ENCODE measurements at places on chromosomes 6 and 20.

DNA sequence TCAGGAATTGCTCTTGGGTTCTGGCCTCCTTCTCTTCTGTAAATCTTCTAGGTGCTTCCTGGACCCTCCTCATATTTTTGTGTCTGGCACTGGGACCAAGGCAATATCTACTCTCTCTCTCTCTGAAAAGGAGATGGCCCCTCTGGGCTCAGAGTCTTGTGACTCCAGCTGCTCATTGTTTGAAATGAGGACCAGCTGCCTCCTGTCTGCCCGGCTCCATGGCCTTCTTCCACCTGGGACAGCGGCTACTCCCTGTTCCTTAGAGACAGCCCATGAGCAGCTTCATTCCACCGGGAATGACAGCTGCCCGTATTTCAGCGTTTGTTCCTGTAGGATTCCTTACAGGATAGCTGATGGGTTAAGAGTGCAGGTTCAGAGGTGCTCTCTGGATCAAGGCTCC lies 2.9 kb downstream of the TGM3 start:
- DNase-seq, result no peak

DNA sequence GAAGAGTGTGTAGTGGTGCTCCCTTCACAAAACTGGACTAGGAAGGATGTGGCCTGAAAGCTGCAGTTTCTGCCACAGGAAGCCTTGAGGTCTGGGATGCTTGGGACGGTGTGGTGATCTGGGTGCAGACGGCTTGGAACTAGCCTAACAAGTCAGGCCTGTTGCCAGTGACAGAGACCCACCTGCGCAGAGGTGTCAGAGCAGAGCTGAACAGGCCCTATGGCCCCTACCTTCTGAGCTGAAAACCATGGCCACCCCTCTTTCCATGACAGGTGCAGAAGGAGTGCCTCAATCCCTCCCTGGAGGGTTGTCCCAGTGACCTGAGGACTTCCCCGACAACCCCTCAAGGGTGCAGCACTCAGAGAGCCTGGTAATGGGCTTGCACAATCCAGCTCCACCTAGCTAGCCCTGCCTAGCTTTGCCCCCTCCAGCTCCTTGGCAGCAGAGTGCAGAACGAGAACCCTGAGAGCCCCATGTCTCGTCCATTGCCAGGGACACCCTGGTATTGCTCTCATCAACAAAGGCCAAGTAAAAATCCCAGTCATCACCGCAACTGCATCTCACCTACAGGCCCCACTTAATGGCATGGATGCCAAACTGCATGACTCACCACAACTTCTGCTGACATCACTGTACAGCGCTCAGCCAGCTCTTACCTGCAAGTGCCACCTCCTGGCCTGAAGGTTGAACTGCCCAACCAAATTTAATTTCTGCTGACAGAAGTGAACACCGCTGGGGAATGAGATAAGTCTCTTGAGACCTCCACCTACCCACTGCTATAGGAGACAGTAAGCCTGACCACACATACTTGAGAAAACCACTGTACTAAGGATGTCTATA lies 563.1 kb downstream of the TFAP2A start:
- no peak for DNase-seq

- no peak for DNase-seq
These were observed 185.2 kb upstream of the TAB2 start for GRCh38 chr6:149132336-149132735.

GRCh38 chr6:80435457-80435856 lies 329.0 kb downstream of the BCKDHB start:
- no peak for DNase-seq

GRCh38 chr20:60050193-60050947 lies 92.1 kb downstream of the CDH26 start:
- no peak for DNase-seq

GRCh38 chr6:82249381-82250253 lies 2.1 kb upstream of the IBTK start:
- no peak for DNase-seq

DNA sequence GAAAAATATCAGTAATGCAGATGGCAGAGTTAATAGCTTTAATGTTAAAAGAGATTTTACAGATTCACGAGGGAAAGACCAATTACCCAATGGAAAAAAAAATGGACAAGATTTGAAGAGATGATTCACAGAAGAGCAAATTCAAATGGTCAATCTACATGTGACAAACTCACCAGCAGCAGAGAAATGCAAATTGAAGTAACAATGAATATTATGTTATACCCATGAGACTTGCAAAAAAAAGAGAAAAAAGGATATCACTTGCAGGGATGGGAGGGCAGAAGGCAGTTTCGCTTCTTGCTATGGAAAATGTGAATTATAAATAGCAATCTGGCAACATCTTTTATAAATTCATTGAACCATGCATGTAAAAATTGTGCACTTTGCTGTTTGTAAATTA lies 55.9 kb downstream of the PROKR2 start:
- peak; percentile 1 for DNase-seq

DNA sequence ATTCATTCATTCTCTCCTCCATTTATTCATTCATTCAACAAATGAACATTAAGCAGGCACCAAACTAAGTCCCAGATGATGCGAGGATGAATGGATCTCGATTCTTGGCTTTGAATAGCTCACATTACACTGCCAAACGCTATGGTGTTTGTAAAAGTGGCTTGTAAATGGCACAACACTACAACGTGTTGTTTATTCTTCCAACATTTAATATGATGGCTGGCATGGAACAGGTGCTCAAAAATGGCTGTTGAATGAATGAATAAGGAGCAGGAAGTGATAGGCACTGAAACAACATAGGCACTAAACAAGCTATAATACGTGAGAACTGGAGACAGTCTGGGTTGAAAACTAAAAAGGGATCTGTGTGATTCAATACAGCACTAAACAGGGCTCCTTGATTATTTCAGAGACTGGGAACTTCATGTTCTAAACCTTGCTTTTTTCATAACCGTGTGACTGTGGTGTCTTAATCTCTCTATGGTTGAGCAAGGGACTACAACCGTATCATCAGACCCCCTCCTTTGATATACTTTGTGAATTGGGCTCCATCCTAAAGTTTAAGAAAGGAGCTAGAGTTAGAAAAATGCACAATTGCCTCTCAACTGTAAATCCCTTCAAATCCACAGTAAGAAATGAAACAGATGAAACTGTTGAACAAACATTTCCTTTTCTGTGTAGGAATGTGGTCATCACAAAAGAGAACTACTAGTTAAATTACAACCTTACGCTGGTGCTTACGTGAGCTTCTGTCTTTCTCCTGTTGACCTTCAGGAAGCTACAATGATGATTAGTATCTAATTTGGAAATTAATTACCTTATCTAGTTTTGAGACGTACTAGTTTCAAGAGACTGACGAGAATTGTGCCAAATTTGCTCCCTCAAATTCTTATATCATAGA lies 16.9 kb upstream of the SLC16A10 start:
- peak; percentile 42 for DNase-seq

DNA sequence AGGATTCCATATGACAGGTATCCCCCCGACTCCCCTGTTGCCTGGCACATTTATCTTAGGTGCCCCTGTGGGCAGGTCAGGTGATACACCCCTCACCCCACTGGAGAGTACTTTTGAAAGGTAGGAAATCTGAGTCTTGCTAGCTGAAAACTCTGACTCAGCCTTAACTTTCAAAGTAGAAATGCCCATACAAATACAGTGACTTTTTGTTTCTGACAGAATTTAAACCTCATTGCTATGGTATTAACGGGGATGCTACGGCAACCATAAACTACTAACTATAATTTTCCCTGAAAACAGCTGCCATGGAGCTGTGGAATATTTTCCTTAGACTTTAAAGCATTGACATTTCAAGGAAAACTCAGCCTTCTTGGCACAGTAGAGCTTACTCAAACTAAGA lies 536.0 kb downstream of the RFPL4B start:
- no peak for DNase-seq

DNA sequence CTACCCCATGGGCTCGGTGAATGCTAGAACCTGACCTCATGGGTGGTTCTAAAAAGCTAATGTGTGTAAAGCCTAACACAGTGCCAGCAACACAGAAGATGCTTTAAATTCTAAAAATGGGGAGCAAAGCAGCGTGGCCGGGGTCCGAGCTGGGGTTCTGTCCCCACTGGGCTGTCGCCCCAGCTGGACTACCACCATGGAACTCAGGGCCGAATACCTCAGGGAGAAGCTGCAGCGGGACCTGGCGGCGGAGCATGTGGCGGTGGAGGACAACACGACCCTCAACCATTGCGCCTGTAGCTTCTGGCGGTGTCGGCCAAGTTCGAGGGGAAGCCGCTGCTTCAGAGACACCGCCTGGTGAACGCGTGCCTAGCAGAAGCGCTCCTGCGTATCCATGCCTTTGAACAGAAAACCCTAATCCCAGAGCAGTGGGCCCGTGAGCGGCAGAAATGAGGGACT lies 8.4 kb downstream of the SOX4 start:
- DNase-seq, result no peak

- DNase-seq, result no peak
These were observed 61.1 kb upstream of the SCAF8 start for GRCh38 chr6:154672086-154672485.

GRCh38 chr6:127435626-127436220 lies 23.5 kb downstream of the KIAA0408 start:
- DNase-seq, result no peak

GRCh38 chr6:10465629-10466499 lies 51.0 kb upstream of the TFAP2A start:
- DNase-seq, result peak; percentile 32

DNA sequence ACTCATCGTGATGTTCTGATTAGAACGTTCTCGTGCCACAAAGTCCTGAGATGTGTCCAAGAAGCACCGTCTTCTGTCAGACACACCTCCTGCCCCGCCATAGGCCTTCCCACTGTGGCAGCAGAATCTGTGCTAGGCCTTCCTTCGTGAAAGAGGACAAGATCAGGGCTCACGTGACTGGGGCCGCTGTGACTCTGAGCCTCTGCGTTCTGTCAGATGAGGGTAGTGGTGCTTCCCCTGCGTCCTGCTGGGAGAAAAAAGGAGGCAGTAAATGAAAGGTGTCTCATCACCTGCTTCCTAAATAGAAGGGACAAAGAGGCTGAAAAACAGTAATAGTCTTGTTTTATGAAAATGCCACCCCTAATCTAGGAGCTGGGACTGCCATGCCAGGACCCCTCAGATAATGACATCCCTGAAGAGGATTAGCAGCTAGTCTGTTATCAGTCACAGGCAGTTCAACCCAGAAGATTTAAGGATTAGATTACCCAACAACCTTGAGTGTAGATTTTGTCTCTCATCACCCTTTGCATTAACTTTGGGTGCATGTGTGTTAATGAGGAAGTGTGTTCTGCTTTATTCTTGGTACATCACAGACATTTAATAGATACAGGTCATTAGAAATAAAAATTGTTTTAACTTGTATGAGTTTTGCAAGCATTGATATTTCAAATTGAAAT lies 4.1 kb downstream of the DNAJC5 start:
- peak; percentile 51 for DNase-seq

DNA sequence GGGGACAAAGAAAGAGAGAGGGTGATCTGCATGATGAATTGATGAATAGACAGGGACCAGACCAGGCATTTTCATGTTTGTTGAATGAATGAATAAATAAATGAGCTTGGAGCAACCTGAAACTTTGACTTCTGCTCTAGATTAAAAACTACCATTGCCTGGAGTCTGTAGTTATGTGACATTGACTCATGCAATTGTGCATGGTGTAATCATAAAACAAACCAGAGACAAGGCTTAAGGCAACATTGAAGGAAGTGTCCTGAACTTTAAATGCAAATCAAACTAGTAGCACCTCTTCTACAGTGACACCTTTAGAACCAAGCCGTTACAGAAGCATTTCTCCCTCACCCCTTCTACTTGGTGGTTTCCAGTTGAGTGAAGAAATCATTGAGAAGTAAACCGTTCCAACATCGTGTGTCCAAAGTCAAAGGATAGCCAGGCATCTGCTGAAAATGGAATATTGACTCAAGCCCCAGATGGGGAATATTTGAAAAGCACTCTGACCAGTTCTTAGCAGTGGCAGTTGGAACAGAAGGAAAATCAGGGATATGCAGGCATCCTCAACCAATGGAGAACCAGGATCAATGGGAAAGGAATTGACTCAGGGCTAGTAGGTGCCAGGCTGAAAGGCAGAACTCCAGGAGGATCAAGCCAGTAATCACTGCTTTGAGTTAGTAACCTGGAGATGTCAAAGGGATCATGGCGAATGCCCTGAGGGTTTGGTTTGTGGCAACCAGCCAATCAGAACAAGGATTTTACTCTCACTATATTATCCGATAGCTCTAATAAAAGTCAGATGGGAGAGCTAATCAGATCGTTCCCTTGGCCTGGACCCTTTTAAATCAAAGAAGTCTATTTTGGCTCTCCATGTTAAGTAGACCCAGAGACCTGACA lies 171.2 kb upstream of the TSHZ2 start:
- DNase-seq, result no peak

DNA sequence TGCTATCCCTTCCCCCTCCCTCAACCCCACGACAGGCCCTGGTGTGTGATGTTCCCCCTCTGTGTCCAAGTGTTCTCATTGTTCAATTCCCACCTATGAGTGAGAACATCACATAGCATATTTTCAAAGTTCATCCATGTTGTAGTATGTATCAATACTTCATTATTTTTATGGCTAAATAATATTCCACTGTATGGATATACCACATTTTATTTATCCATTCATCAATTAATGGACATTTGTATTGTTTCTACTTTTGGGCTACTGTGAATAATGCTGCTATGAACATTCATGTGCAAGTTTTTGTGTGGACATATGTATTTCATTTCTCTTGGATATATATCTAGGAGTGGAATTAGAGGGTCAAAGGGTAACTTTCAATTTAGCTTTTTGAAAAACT lies 58.7 kb upstream of the ARMC2 start:
- DNase-seq, result no peak

DNA sequence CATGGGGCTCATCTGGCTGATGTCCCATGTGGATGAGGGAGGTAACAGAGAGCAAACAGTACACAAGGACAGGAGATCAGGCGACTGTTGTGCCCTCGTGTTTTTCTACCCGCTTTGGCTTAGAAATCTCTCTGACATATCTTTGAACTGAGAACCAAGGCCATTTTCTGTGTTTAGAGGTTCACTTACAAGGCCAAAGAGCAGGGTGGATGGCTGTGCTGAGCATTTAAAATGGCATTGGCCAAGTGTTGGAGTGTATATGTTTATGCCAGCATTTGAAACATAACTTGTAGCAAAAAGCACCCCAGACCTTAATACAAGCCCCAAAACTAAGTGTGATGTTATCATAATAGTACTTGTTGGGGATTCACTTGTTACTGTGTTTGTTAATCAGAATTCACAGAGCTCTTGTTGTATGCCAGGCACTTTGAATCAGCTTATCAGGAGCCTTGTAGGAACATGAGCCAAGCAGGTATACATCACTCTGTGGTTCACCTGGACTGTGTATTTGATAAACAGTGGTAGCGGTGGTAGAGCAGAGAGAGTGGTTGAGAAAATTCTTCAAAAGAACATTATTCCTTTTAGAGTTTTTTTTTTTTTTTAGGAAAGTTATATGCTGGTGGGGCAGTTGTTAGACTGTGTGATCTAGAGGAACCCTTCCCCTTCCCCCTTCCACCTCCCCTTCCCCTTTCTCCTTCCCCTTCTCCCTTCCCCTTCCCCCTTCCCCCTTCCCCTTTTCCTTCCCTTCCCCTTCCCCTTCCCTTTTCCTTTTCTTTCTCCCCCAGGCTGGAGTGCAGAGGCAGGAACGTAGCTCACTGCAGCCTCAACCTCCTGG lies 71.3 kb downstream of the ATRN start:
- DNase-seq, result no peak

All from suppressor macrophage treated with lipopolysaccharide for 1 hour (primary cell).